GM13977 (cell line): ENCODE measurements at places on chromosomes 7 and 10.

DNA sequence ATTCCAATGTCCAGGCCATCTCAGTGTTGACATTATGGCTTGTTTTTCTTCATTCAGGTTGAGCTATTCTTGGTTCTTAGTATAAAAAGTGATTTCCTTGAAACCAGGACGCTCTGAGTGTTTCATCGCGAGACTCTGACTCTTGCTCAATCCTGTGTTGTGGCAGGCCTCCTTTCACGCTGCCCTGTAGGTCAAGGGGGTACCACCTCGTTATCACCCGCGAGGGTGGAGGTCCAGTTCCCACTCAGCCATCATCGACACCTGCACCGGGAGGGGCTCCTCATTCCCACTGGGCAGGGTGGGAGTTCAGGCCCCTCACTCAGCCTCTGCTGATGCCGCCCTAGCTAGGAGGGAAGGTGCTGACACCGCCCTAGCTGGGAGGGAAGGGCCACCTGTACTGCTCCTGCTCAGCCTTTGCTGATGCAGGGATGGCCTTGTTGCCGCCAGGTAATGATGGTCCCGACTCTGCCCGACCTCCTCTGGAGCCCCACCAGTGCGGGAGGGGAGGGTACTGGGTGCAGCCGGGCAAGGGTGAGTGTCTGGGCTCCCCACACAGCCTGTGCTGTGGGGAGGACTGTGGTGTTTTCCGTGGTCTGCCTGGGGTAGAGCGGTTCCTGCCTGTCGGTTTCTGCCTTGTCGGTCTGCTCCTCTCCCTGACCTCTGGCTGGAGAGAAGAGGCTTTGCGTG, 16.4 kb downstream of the IQCE start:
- no peak for DNase-seq

GRCh38 chr10:11048707-11049278, 31.1 kb downstream of the CELF2 start:
- DNase-seq = no peak

DNA sequence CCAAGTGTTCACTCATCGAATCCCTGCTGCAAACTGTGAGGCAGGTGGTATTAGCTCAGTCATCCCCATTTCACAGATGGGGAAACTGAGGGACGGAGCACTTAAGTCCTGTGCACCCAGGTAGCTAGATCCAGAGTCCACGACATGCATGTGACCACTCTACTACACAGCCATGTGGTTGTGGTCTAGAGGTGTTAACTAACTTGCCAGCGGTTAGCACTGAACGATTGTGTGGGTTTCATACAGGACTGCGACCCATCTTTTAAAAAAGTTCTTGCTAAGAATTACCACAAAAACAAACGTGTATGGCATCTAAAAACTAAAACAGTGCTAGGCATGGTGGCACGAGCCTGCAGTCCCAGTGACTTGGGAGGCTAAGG, 16.1 kb upstream of the ABCC2 start:
- DNase-seq = peak; percentile 36

- DNase-seq = no peak
Measured at GRCh38 chr7:150377196-150377595, 1.9 kb upstream of the ZNF775 start.

GRCh38 chr7:129911790-129912189, 41.0 kb downstream of the UBE2H start:
- no peak for DNase-seq

DNA sequence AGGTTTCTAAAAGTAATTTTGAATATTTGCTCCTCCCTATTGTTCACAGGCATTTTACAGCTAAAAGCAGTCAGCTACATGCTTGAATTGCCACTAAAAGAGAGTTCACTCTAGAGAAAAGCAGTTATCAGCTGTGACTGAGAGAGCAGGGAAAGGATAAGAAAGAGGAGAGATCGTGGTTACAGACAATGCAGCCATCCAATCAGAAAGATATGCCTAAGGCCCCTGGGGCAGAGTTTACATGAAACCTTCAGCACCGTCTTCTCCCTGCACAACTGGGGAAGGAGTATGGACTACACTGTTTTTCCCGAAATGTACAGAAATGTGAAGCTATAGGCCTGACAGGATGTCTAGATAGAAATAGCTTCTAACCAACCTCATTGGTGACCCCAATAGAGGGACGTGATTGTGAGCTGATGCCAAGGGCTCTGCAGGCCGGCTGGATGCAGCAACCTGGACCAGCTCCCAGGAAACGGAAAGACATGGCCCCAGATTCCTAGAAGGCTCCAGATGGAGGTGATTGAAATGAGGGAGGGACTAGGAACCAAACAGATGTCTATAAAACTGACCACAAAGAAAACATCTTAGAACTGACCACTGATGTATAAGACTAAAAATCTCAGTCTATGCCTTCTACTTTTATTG, 3.2 kb upstream of the VSTM4 start:
- DNase-seq = no peak

DNA sequence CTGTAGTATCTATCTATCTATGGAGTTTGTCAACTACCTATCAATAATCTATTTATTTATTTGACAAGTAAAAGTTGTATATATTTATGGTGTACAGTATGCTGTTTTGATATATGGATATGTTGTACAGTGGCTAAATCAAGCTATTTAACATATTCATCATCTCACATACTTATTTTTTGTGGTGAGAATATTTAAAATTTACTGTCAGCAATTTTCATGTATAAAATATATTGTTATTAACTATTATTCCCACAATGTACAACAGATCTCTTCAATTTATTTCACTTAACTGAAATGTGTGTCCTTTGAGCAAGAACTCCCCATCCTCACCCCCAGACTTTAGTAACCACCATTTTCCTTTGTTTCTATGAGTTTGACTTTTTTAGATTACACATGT, 14.5 kb downstream of the AGR3 start:
- no peak for DNase-seq

GRCh38 chr10:83012866-83013265, 1126.4 kb upstream of the GHITM start:
- DNase-seq = no peak

DNA sequence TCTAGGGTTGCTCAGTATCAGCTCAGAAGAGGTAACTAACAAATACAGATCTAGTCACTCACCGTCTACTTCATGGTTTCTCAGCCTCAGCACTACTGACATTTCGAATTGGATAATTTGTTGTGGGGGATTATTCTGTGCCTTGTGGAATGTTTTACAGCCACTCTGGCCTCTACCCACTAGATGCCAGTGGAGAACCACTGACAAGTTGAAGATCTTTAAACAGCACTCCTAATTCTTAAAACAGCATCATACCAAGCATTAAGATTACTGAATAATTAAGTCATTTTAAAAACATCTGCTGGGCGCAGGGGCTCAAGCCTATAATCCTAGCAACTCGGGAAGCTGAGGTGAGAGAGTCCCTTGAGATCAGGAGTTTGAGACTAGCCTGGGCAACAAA, 82.6 kb downstream of the UPF2 start:
- no peak for DNase-seq

GRCh38 chr10:32159264-32159663, 103.0 kb upstream of the KIF5B start:
- DNase-seq = no peak

DNA sequence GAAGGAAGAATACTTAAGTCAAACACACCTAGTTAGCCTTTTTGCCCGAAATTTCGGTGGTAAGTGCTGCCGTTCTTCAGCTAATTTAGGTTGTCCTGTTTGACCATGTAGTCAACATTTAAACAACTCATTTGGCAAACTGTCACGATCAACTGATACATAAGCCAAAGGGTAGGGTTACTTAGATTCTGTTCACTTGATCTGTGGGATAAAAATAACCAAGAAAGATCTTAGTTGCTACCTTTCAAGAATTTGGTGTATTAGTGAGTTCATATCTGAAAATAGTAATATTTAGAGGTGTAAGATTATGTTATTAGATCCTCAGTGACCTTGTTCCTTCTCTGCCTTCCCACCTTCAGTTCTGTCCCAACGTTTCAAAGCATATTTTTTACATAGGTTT, 2.0 kb downstream of the TNKS2 start:
- no peak for DNase-seq

- DNase-seq = no peak
Measured at GRCh38 chr10:79186486-79187120, 117.8 kb downstream of the ZMIZ1 start.

GRCh38 chr10:59382831-59383295, 20.5 kb upstream of the FAM13C start:
- DNase-seq = no peak

DNA sequence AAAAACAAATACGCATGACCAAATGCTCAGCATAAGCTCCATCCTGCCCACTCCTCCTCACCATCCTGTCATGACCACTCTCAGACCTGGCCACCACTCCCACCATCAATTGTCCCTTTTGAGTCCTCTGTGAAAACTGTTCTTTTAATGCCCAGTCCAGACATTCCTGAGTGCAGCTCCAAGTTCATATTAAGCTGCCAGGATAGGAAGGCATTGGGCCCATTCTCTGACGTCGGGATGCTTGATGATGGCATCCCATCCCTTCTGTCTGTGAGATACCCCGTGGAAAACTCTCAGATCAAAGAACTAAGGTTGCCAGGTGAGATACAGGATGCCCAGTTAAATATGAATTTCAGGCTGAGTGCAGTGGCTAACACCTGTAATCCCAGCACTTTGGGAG, 89.9 kb upstream of the KIF5B start:
- DNase-seq = no peak

DNA sequence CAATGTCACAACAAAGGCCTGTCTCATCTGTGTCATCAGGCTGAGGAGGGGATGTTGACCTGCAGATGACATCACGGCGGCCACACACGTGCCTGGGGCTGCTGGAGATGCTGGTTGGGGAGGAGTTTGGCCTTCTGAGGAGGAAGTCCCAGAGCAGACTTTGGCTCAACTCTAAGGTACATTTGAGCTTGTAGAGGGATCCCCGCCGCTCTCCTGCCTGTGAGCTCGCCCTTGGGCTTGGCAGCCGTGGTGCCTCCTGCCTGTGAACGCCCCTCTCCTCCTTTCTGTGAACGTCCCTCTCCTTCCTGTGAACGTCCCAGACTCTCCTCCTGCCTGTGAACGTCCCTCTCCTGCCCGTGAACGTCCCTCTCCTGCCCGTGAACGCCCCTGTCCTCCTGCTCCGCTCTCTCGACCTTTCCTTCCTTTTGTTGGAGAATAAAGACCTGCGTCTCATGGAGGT, 176.4 kb downstream of the DNAJB6 start:
- DNase-seq = no peak

GRCh38 chr10:91643700-91644099, 10.8 kb upstream of the PPP1R3C start:
- DNase-seq = no peak

DNA sequence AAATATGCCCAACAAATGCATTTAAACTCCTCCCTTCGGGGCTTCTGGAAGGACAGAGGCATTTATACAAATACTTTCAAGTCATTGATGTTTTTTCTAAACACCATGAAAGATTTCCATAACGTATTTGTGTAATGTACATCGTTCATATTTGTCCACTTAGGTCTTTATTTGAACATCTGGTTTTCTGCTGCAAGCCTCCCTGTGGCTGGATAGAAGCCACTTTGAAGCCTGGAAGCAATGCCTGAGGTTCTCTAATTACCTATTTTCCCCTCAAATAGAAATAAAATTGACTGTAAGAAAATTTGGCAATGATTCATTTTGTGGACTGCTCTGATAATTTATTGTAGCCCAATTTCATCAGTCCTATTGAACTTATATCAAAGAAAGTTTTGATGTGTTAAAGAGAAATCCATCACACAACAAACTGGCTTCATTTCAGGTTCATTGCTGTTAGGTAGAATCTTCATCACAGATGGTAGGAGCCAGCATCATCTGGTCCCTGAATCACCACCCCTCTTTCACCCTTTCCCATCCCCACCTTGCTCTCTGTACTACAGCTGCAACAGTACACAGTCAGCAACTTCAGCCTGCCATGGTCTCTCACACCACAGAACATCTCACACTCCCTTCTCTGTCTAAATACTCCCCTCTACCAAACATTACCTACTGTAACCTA, 186.0 kb upstream of the MGMT start:
- DNase-seq = no peak

GRCh38 chr7:82375713-82376112, 67.9 kb downstream of the CACNA2D1 start:
- DNase-seq = no peak

- peak; percentile 41 for DNase-seq
Measured at GRCh38 chr10:122307669-122308416, 36.7 kb downstream of the BTBD16 start.

GRCh38 chr7:70791341-70791740, 340.6 kb upstream of the GALNT17 start:
- no peak for DNase-seq

DNA sequence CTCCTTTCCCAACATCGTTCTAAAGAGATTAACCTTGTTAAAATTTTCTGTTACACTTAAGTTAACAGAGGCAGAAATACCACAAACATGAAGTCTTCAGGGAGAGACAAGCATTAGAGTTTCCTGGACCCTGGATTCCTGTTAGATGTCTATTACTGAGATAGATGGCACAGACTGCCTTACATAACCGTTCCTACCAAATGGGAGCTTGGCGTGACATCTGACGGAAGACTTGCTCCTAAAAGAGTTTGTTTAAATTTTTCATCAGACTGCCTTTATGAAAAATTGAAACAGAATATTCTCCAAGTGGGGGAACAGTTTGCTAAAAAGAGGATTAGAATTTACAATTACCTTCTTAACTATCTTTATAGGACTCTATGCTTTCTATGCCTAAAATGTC, 22.7 kb downstream of the ANK3 start:
- no peak for DNase-seq

- DNase-seq = no peak
Measured at GRCh38 chr7:122688400-122688998, 10.4 kb downstream of the RNF133 start.

DNA sequence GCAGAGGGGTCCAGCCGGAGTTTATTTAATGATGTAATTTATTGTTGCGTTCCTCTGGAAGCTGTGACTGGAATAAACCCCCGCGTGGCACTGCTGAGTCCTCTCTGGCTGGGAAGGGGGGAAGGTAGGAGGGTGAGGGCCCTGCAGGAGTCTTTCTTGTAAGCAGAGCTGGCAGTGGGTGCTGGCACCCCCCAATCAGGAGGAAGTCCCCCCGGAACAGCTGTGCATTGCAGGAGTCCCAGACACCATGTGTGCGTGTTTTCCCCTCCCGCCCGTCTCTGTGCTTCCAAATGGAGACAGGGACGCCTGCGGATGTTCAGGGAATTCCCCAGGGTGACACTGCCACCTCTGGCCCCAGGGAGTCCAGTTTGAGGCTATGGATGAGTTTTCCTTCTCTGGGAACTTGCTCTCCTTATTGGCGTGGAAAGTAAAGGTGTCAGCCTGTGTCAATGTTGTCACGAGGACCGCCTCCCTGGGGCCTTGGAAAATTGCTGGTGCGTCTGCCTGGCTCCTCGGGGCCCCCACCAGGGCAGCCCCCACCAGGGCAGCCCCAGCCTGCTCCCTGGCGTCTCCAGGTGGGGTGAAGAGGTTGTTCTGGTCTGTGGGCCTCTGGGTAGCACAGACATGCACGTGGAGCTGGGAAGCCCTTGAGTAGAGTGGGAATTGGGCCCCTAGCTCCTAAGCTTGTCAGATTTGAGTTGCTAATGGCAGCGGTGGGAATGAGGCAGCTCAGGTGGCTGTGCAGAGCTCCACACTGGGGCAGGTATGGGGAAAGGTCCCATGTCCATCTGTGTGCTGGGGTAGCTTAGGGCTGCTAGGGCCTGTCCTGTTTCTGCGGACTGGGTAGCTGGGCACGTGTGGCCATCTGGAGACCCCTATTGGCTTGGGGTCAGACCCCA, 2.7 kb downstream of the FZD9 start:
- DNase-seq = no peak

GRCh38 chr7:29262191-29262917, 67.8 kb downstream of the CHN2 start:
- no peak for DNase-seq
